ENCODE measurements at places on chromosomes 16 and 17.

- DNase-seq: no peak
These were observed 27.0 kb upstream of the LRRC75A start for GRCh38 chr17:16519021-16519420.

- DNase-seq: peak; percentile 79
These were observed 4.9 kb downstream of the GIT1 start for GRCh38 chr17:29584452-29585079.

- no peak for DNase-seq
These were observed 3.6 kb upstream of the HIC1 start for GRCh38 chr17:2051061-2051932.

DNA sequence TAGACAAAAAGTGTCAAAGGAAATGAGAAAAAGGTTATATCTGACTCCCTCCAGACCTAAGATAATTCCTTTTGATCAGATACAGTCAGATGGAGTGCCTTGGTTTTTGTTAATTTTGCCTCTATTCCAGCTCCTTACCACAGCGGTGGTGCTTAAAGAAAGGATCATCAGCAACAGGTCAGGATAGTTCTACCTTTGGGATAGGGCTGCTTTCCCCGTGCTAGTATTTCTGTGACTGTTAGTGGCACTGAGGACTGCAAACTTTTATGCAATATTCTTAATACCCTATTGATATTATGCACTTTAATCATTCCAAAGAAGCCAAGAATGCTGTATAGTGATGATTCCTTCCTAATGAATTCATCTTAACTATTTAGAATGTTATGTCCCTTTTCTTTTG is 24.5 kb downstream of the NQO1 start:
- DNase-seq: no peak
